T-helper 1 cell (primary cell): ENCODE measurements at places on chromosomes 16 and 17.

GRCh38 chr17:74739227-74739831, 2.3 kb downstream of the RAB37 start:
- DNase-seq, result no peak

GRCh38 chr17:65820306-65820705, 258.9 kb upstream of the AXIN2 start:
- DNase-seq, result no peak

DNA sequence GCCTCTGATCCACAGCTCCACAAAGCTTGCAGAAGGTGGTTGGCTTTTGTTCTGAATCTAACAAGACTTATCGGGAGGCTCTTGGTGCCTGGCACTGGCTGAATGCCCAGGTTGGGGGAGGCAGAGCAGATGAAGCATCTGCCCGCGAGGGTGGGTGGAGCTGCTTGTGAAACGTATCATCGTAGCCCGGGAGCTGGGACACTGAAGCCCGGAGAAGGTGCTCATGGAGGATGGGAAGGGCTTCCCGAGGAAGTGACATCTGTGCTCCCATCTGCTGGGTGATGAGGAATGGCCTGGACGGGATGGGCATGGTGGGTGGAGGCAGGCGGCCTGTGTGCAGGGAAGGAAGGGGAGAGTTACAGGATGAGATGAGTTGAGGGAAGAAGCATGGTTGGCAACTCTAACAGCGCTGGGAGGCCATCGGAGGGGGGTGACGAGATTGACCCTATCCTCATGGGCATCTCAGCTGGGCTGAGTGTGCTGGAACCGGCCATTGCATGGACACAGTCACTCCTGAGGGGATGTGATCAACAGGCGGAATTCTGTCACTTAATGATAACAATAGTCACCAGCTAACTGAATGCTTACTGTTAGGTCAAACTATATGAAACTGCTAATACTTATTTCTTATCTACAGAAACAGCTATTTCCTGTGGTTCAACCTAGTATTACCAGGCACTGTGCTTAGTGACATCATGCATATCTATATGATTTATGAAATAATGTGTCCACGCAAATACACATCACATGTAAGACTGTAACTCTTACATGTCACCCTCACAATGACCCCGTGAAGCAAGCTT, 102.7 kb downstream of the ABCC6 start:
- no peak for DNase-seq

DNA sequence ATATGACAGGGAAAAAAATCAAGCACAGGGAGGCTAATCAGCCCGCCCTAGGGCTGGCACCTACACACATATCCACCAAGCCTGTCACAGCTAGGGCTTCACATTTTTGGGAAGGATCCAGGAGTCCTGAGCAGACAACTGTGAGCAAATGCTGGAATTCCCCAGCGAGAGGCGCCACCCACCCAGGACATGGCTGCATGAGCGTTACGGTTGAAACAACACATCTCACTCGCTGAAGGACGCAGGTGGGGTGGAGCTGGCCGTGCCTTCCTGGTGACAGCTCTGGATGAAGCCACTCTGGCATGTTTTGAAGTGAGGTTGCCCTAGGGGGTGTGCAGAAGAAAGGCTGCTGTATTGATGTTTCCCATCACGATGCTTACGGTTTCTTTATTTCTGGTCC, 315.1 kb upstream of the EEF2KMT start:
- no peak for DNase-seq

DNA sequence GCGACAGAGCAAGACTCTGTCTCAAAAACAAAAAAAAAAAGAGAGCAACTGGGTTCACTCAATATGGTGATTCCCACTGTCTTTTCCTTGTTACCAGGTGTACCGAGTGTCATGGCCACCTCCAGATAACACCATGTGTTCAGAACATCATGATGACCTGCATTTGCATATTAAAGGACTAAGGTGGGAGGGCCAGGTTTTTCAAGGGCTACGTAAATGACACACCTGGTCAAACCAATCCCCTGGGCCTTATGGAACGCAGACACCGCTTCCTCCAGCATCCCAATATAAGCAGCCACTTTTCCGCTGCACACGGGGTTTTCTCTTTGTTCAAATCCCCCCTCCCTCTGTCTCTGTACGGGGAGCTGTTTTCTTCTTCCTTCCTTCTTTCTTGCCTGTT, 29.3 kb downstream of the WSCD1 start:
- DNase-seq, result no peak

DNA sequence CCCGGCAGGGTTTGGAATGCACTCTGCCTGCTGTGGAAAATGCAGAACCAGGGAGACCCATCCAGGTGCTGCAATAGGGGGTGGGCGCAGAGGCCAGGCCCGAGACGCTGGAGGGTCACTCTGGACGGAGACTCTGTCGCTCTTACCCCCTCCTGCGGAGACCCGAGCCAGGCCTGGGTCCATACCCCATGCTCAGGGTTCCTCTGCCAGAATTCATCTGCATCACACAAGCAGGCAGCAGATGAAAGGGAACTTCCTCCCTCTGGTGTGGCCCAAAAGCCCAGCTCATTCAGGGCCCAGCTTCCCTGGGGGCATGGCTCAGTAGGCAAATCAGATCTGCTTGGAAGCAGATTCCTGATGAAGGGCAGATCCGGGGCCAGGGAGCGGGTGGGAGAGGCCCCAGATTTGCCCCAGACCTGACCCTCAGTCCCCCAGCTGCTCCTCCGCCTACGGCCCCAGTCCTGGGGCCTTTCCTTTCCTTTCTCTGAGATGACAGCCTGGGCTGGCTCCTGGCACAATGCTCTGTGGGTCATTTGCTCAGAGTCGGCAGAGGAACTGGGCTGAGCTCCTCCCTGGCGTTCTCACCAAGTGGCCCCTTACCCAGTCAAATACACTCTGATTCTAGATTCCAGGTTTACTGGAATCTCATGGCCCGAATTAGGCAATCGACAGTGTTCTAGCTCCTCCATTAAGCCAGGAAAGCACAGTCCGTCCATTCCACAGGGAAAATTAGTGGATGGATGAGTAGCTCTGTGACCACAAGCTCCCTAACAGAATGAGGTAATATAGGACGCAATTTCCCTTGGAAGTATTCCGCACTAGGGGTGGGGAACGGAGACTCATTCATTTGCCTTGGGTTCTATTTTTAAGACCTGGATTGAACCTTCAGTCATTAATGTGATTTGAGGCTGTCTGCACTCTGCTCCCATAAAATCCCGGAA, 19.1 kb upstream of the RASD1 start:
- no peak for DNase-seq

DNA sequence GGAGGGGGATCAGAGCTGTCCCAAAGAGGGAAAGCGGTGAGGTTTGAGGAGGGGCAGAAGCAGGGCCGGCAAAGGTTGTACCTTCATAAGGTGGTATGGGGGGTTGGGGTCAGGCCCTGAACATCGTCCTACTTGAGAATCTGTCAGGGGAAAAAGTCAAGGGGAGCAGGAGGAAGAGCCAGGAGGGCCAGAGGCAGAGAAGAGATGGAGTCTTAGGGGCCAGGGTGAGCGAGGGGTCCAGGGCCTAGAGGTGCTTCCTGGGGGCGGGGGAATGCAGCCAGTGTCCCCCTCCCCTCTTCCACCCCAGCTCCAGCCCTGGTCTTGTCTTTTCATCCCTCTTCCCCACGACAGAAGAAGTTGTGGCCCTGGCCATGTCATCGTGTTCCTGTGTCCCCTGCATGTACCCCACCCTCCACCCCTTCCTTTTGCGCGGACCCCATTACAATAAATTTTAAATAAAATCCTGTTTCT, 1.3 kb upstream of the PRRT2 start:
- DNase-seq, result no peak

DNA sequence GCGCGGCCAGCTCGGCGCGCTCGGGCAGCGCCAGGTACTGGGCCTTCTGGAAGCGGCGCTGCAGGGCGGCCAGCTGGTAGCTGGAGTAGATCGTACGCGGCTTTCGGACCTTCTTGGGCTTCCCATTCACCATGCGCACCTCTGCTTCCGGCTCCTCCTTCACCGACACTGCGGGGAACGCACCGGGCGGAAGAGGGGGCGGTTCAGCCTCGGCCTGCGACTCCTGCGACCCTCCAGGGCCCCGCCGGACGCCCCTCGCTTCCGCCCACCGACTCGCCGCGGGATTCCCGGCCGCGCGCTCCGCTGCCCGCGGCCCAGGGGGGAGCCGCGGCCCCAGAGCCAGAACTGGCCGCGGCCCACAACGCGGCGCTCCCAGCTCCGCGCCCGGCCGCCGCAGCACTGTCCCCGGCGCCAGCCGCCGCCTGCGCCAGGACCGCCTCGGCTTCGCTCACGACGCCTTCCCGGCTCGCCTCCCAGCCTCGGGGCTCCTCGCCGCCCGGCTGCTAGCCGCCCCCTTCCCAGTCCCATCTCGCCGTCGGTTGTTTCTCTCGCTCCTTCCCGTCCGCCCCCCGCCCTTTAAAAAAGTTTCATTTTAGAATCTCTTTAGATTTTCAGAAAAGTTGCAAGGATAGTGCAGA, 1.5 kb downstream of the DLX3 start:
- DNase-seq, result no peak

DNA sequence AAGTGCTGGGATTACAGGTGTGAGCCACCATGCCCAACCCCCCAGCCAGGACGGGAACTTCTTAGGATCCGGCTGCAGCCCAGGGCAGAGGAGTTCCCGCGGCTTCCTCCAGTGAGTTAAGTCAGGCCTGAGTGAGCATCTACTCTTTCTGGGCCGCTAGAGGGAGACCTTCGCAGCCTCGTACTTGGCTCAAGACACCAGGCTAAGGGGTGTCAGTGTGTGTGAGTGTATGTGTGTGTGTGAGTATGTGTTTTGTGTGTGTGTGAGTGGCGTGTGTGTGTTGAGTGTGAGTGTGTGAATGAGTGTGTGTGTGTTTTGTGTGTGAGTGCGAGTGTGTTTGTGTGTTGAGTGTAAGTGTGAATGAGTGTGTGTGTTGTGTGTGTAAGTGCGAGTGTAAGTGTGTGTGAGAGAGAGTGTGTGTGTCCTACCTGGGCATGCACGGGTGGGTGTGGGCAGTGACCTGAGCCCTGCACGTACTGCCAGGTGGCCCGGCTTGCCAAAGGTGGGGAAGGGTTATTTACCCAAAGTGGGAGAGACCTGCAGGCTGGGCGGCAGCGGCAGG, 58.5 kb downstream of the TMEM235 start:
- peak; percentile 60 for DNase-seq

DNA sequence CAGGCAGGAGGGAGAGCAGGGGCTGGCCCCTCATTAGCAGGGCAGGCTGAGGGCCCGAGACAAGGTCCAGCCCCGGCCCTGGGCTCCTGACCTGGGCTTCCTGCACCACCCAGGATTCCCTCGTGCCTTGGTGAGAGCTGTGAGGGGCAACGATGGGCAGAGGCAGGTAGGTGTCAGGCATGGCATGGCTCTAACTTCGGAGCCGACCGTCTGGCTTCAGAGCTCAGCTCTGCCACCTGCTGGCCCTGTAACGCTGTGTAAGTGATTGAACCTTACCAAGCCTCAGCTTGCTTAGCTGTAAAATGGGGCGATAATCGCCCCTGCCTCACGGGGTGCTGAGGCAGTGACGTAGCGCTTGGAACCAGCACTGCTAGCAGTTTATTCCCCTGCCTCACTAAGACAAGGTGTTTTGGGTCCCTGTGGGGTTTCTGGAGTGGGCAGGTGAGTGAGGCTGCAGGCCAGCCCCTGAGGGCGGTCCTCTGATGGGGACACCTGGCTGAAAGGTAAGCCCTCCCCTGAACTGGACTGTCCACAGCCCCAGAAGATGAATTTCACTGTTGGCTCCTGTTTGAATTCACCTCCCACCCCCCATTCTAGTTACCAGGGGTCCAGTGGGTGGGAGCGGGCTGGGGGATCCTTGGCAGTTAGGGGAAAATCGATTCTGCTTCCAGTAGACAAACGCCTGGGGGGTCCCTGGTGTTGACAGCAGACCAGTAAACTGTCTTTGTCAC, 184.8 kb upstream of the GSE1 start:
- DNase-seq, result peak; percentile 21

- no peak for DNase-seq
Measured at GRCh38 chr17:34710226-34710625, 130.8 kb downstream of the TMEM132E start.

GRCh38 chr16:69351309-69352027, at the start of gene TMED6:
Gene TMED6 (minus strand): TSS chr16:69351786. CDS start chr16:69351753, 33 bp downstream.
- DNase-seq, result no peak

- no peak for DNase-seq
Measured at GRCh38 chr17:33519692-33520091, 226.6 kb upstream of the ASIC2 start.

- DNase-seq, result no peak
Measured at GRCh38 chr16:88578446-88579313, 8.5 kb downstream of the ZC3H18 start.

- DNase-seq, result no peak
Measured at GRCh38 chr16:88045820-88046303, 94.6 kb downstream of the BANP start.

DNA sequence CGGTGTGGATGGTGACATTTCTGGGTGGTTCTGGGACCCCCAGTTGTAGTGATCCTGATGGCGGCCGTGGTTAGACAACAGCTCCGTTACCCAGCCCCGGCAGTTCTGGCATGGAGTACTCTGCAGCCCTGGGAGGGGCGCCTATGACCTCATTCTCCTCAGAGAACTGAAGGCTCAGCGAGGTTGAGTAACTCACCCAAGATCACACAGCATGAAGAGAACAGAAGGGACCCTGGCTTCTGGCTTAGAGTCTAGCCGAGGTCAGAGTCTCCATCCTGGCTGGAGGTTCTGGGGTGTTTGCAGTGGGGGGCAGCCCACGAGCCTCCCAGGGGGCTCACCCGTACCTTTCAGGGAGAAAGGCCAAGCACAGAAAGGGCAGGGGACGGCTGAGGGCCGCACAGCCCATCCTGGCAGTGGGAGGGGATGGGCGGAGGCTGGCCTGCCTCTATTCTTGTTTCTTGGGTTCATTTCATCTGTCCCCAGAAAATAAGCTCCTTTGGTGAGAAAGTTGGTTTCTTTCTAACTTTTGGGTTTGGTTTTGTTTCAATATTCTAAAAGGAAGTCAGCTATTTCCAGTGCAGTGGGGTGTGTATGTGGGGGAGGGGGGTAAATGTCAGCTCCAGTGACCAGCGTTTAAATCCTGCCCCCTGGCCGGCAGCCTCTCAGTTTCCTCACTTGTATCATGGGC, 13.2 kb downstream of the ZFPM1 start:
- DNase-seq, result no peak

- no peak for DNase-seq
Measured at GRCh38 chr17:2171702-2172076, 116.8 kb downstream of the HIC1 start.

DNA sequence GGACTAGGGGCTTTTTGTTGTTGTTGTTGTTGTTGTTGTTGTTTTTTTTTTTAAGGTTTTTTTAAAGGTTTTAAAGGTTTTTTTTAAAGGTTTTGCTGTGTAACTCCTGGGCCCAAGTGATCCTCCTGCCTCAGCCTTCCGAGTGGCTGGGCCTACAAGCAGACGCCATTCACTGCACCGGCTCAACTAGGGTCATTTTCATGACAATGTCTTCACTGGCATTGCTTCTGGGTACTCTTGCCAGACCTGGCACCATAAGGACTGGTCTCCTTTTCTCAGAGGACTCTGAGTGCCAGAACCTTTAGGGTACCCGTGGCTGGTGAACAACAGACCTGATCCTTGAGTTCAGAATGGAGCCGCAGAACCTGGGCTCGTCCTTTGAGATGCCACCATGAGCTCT, 20.4 kb downstream of the POLR3E start:
- no peak for DNase-seq

DNA sequence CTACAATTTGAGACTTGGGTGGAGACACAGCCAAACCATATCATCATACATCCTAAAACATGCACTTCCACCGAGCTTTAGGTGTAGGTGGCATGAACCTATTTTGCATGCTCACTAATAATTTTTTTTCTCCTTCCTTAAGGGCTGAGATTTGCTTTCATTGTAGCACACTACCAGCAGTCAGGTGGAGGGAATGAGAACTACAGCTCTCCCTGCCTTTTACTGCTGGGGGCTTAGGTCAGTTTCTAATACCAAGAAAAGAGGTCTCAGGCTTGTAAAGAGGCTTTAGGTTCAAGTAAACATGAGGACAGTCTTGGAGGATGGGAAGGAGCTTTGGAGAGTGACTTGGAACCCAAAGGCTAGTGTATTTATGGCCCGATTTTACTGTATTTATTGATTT, 22.0 kb downstream of the CFAP20 start:
- DNase-seq, result no peak
